ENCODE measurements at places on chromosomes 4 and X.

DNA sequence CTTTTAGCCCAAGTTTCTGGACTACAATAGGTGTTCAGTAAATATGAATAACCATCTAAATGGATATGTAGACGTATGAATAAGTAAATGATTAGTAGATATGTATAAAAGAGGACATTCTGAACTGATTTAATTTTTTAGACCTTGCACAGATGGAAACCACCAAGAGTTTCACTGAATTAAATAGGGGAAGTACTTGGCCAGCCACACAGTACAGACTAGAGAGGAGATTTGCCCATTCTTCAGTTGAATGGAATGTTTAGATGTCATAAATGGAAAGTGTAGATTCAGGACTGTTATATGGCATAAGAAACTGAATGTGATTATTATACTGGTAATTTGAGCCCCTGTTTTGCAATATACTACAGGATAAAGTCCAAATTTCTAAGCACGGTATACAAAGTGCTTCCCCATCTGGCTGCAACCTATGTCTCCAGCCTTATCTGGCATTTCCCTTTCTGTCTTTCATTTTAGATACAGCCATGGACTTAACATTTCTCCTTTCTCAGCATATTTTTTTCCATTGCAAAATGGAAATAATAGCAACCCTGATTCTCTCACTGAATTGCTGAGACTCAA, 137.8 kb upstream of the HS3ST1 start:
- DNase-seq, result no peak

DNA sequence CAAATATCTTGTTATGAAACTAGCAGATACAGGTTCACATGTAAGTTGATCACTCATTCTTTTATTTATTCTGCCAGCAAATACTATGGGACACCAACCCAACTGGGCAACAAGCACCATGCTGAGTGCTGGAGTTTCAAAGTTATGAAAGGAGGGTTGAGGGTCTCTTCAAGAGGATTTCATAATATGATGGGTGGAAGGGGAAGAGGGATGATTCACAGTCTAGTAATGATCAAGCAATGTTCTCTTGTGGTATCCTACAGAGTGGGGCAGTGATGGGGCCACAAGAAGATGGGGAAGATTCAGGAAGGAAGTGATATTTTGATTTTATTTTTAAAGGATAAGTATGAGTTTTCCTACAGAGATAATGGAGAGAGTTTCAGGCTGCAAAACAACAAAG, 46.2 kb upstream of the TXK start:
- no peak for DNase-seq

GRCh38 chrX:47138171-47138570, 6.3 kb downstream of the NDUFB11 start:
- DNase-seq, result no peak

DNA sequence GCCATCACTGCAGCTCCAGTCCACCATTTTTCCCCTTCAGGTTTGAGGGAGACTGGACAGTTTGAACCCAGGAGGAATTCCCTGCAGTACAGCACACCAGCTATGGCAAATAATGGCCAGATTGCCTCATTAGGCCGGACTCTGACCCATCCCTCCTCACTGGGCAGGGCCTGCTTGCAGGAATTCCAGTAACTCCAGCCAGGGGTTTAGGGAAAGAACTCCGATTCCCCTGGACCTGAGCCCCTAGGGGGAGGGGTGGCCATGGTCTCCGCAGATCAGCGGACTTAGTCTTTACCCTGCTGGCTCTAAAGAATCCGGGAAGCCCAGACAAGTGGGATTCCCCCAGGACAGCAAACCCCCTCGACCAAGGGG, 342.8 kb downstream of the DMD start:
- DNase-seq, result no peak

DNA sequence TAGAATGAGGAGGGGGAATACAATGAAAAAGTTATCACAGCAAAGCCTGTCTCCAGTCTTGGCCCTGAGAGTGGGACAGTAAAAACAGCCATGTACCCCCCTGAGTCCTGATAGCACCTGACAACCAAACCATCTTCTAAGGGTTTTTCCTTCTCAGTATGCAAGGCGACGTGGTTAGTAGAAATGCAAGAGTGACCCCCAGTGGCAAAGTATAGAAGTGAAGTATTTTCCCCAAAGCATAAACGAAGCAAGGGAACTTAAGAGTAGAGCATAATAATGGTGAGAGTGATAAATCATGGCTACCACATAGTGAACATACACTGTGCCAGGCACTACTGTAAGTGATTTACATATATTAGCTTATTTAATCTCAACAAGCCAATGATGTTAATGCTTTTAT, 52.8 kb downstream of the FAM47C start:
- DNase-seq, result no peak

DNA sequence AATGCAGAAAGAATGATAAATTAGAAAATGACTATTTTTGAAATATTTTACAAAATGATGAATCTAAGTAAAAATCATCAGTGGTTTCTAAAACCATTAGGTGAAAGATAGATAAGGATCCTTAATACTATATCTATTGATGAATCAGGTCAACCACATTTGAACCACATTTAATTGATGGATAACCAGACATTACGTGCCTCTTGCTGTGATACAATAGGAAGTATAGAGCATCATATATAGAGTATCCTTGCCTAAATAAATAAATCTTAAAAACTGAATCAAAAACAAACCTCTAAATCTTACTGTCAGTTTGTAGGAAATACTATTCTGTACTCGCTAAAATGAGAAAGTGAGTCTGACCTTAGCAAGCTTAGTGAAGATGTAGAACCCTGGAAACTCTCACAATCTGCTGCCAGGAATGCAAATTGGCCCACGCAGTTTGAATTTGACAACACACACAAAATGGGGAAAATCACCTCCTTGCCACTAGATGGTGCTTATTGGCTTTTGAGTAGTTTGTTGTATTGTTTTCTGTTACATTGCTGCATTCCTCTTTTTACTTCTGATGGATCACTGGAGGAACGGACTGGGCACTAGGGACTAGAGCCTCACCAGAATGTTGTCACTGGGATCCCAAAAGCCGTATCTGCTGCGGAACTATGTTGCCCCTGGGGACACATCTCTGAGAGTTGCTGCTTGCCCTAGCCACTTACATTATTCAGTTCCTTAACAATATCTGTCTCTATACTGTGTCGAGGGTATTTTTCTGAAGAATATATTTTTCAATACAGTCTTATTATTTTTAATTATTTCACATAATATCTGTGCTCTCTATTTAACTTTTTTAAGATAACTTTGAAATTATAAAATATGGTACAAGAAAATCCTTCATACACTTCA, 25.4 kb upstream of the SLAIN2 start:
- no peak for DNase-seq

- DNase-seq, result no peak
These were observed 85.9 kb downstream of the UNC5C start for GRCh38 chr4:95462921-95463320.

- no peak for DNase-seq
These were observed 141.9 kb downstream of the THOC2 start for GRCh38 chrX:123590842-123591486.

GRCh38 chr4:31917334-31917733, 1197.2 kb downstream of the PCDH7 start:
- DNase-seq, result no peak

GRCh38 chrX:32281853-32282252, 929.5 kb downstream of the DMD start:
- DNase-seq, result no peak

DNA sequence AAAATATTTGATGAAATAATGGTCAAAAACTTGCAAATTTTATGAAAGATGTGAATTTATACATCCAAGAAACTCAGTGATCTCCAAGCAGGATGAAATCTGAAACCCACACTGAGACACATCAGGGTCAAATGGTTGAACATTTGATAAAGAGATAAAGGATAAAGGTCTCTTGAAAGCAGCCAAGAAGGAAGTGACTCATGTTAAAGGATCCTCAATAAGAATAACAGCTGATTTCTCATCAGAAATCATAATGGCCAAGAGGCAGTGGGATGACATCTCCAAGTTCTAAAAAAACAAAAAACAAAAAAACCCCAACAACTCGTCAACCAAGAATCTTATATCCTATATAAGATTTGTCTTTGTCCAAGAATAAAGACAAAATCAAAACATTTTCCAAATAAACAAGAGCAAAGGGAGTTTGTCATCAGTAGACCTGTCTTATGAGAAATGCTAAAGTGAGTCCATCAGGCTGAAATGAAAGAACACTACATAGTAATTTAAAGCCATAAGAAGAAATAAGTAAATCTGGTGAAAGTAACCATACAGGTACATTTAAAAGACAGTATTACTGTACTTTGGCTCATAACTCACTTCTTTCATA, 121.7 kb downstream of the PDS5A start:
- no peak for DNase-seq

GRCh38 chr4:149280806-149281205, 534.8 kb downstream of the IQCM start:
- DNase-seq, result no peak

GRCh38 chr4:147768113-147768512, 36.2 kb downstream of the ARHGAP10 start:
- DNase-seq, result no peak

- no peak for DNase-seq
These were observed 5.9 kb upstream of the HPGD start for GRCh38 chr4:174528226-174528625.

DNA sequence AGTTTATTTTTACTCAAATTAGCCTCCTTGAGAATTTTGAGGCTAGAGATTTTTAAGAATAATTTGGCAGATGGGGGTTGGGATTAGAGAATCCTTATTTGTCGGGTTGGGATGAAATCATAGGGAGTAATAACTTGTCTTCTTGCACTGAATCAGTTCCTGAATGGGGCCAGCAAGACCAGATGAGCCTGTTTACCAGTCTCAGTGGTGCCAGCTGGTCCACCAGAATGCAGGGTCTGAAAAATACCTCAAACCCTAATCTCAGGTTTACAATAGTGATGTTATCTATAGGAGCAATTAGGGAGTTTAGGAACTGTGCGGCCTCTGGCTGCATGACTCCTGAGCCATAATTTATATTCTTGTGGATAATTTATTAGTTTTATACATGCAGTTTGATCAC, 705.9 kb upstream of the AGA start:
- no peak for DNase-seq

DNA sequence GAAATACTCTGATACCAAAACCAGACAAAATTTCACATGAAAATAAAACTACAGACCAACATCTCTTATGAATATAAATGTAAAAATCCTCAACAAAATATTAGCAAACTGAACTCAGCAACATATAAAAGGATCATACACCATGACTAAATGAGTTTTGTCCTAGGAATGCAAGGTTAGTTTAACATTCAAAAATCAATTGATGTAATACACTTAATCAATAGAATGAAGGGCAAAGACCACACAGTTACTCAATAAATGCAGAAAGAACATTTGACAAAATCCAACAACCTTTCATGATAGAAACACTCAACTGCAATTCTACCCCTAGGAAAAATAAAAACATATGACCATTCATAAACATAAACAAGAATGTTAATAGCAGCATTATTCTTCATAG, 50.2 kb upstream of the DCTD start:
- no peak for DNase-seq

- DNase-seq, result no peak
These were observed 69.0 kb upstream of the IQCM start for GRCh38 chr4:149884529-149885181.

DNA sequence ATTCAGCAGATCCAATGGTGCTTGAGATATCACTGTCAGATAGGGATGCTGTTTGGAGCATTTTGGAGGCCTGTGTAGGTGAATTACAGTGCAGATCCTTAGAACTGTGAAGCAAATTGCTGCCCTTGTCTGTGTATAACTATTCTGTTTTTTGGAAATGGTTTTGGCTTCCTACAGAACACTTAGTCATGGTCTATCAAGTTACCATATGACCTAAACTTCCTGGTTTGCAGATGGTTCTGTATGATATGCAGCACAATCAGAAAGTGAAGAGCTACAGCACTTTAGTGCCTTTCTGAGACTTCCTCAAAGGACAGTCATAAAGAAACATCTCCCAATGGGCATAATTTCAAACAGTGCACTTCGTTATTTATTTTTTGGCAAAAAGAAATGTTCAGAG, 688.6 kb downstream of the SH3BGRL start:
- no peak for DNase-seq

DNA sequence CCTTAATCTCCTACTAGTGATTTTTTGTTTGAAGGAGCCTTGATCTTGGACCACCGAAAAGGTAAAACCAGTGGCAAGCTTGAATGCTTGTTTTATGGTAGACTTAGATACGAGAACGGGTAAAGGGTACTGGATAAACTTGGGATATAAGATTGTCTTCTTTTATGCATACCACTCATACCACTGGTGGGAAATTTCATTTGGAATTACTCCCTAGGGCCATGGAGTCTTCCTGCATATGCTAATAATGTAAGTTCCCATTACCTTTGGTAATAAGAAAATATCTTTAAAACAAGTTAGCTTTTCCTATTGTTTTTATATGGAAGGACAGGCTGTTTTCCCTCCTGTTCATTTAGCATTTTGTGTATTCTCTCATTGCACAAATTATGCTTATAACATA, 11.7 kb downstream of the SMARCAD1 start:
- no peak for DNase-seq

DNA sequence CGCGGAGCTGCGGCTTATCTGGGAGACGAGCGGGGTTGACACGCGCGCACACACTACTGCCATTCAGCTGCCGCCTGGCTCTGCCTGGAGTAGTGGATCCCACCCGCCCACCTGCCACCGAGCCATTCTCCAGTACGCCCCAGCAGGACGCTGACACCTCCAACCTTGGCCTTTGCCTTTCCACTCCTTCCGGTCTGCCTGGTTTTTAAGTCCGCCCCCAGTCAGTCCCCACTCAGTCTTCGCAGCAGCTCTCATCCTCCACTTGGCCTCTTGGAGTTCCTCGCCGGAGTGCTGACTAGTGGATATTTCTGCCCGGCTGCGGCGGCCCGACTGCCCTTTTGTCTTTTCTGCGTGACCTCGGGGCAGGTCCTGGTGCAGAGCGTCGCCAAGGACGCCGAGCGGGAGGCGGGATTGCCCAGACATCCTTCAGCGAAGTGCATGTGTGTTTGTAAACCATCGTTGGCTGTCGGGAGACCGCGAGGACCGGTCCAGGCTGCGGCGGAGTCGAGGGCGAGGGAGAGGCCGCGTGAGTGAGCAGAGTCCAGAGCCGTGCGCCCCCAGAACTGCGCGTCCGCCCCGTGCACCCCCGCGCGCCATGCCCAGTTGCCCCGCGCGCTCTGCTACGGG, 1.1 kb downstream of the SLIT2 start:
- DNase-seq, result no peak

GRCh38 chr4:126957556-126957955, 675.2 kb upstream of the INTU start:
- DNase-seq, result no peak

DNA sequence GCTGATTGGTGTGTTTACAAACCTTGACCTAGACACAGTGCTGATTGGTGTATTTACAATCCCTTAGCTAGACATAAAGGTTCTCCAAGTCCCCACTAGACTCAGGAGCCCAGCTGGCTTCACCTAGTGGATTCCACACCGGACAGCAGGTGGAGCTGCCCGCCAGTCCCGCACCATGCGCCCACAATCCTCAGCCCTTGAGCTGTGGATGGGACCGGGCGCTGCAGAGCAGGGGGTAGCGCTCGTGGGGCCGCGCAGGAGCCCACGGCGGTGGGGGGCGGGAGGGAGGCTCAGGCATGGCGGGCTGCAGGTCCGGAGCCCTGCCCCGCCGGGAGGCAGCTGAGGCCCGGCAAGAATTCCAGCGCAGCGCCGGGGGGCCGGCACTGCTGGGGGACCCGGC, 30.7 kb downstream of the MEPE start:
- no peak for DNase-seq

- DNase-seq, result no peak
These were observed 119.1 kb upstream of the ETNPPL start for GRCh38 chr4:108881986-108882385.

Data from stimulated activated CD8-positive, alpha-beta memory T cell treated with anti-CD3 and anti-CD28 coated beads, Interleukin-15, amount 100 ng/mL, for 4 hours (primary cell).